Progenitor cell of endocrine pancreas (in vitro differentiated cells): ENCODE measurements at places on chromosomes 4 and X.

DNA sequence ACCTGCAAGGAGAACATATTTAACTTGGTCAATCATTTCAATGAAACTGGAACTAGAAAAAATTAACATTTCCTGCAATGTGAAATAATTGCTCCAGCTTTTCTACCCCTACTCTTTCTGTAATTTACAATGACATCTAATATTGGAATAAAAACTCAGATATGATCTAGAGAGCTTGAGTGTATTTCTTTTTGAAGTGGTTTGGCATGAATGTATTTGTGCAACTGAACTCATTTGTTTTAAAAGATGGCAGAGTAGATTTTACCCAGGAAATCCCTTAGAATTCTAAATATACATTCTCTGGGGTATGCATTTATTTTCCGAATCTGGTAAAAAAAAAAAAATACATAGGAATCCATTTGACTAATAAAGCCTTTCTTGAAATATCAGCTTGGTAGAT lies 21.5 kb upstream of the GATB start:
- no peak for DNase-seq

DNA sequence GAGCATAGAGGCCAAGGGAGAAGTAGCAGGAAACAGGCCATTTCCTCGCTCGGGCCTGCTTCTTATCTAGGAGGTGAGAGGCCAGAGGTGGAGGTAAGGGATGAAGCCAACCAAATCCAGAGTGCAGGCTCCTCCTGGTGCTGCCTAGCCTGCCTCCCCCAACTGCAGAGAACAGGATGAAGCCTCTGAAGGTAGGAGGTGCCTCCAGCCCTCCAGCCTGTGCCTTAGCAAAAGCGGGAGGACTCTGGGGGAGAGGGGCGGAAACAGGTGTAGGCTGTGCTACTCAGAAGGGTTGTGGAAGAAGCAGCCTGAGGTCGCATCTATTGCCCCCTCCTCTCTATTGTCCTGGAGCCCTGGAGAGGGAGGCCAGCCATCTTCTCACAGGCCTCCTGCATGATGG lies 2.9 kb upstream of the MTM1 start:
- DNase-seq = no peak

- DNase-seq = no peak
These were observed 47.6 kb downstream of the MID1IP1 start for GRCh38 chrX:38848671-38849455.

DNA sequence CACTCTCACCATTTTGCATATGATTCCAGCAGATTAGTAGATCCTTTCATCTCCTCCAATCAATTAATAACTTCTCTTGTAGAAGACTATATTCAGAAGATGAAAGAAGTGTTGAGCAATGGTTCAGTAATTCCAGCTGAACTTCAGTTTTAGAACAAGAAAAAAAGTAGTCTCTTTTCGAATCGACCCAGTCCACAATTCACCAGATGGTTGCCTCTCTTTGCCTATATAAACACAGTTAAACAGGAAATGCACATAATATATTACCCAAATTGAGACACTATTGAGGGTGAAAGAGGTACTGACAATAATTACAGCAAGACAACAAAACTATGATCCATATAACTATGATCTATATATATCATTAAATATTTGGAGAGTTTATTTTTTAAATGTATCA lies 16.8 kb upstream of the FAM241A start:
- no peak for DNase-seq

- no peak for DNase-seq
These were observed 831.3 kb downstream of the NLGN4X start for GRCh38 chrX:5397409-5397808.

- DNase-seq = no peak
These were observed 632.0 kb downstream of the IQCM start for GRCh38 chr4:149183638-149184037.

DNA sequence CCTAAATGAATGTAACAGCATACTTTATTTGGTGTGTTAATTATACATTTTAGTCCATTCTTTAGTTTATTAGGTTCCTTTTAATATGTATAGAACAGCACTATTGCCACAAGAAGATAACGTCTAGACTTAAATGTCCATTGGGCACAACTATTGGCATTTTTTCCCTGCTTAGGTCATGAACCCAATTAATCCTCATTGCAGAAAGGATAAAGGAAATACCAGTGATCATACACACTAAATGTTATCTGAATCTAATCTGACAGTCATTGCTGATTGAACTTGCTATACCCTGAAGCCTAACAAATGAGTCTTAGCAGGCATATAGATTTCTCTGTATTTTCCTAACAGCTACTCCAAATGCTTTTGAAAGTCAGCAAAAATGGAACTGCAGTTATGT lies 2250.0 kb upstream of the AGA start:
- DNase-seq = no peak
